ENCODE measurements at places on chromosomes 12 and 14.

DNA sequence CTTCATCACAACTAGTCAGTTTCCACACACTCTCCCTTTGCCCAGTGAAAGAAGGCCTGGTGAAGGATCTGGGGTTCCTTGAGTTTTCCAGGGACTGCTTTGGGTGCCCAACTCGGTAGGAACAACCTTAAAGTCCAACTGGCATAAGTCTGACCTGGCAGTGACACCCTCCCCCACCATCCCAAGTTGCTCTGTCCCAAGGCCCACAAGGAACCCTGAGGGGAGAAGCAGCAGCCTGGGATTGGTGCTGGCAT, 1.6 kb downstream of the KMT2D start:
- peak; percentile 18 for DNase-seq

DNA sequence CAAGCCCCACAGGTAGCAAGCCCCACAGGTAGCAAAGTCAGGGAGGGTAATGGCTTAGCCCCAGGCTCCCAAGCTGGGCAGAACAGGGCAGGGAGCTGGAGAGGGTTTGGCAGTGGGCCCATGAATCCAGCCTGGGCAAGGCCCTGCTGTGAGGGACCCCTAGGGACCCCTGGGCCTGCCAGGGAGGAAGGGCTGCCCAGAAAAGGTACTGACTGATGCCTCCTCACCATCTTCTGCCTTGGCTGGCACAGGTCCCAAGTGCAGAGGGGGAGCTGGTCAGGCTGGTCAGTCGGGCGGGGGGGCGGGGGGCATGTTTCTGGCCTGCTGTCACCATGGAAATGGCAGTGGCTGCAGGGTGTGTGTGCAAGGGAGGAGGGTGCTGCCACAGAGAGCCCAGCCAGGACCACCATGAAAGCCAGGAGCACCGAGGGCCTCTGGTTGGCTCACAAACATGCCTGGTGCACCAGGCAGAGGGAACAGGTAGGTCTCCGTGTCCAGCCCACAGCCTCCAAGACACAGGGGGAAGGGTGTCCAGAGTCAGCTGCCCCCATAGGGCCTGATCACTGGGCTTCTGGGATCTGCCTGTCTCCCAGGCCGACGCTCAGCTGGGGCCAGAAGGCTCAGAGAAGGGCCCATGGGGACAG, 1.5 kb upstream of the CRIP2 start:
- no peak for DNase-seq

DNA sequence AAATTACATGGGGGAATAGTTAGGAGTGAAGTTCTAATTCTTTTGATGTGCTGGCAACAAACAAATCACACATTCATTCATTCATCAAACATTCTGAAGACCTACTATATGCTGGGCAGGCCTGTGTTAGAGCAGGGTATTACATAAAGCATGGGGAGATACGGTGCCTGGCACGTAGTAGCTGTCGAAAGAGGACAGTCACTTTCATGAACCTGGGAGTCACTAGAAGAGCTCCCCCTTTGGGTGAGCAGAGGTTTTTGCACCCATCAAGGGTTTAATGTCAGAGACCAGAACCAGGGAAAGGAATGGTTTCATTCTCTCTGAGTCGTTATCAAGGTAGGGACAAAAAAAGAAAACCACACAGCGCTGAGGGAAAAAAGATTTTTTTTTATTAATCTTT, 10.0 kb downstream of the LHX5 start:
- DNase-seq, result peak; percentile 53

- DNase-seq, result no peak
Observed at GRCh38 chr14:21880918-21881317, 207.3 kb upstream of the OR4E1 start.

DNA sequence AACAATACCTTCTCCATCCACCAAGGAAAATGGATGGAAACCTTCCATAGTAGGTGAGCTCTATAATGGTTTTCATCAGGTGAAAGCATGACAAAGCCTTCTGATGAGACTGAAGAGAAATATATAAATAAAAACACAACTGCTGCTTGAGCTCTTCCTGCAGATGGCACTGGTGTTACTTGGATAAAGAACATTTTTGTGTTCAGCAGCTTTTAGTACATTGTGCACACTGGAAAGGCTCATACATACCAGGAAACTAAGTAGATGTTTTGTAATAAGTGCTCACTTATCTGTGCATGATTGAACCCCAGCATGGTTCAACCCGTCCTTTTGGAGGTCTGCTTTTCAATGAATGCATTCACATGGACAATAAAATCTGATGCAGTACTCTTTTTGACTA, 357.3 kb upstream of the MIS18BP1 start:
- DNase-seq, result no peak

DNA sequence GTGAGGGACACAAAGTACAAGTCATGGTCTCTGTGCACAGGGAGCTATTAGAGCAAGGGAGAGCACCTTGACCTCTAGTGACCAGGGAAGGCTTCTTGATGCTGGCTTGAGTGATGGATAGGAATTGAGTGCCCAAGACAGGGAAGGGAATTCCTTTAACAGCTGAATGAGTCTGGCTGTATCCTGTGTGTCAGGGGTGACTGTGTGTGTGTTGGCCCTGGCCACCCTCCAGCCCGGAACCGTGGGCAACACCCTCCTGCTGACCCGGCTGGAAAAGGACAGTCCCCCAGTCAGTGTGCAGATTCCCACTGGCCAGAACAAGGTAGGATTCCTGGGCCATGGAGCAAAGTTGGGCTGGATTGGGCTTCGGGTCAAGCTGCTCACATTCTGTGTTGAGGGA, 5.5 kb upstream of the PFDN5 start:
- no peak for DNase-seq

DNA sequence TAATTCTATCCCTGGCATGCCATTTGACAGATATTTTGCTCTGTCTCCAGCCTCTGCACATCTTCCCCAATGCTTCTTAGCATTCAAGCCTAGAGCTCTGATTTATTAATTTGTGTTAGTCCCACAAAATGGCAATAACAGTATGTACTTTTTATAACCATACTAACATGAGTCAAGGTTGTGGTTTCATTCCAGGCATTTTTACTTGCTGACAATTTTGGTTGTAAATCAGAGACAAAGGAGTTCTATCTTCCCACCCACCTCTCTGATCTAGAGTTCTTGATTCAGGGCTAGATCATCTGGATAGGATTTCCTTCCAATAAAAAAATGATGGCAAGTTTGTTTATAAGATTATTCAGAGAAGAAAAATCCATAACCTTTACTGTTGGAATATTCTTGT, 18.5 kb upstream of the CISTR start:
- DNase-seq, result no peak

- DNase-seq, result no peak
Observed at GRCh38 chr12:99282624-99283023, 364.9 kb upstream of the GARIN6 start.

- no peak for DNase-seq
Observed at GRCh38 chr14:87732562-87732961, 260.4 kb downstream of the GALC start.

DNA sequence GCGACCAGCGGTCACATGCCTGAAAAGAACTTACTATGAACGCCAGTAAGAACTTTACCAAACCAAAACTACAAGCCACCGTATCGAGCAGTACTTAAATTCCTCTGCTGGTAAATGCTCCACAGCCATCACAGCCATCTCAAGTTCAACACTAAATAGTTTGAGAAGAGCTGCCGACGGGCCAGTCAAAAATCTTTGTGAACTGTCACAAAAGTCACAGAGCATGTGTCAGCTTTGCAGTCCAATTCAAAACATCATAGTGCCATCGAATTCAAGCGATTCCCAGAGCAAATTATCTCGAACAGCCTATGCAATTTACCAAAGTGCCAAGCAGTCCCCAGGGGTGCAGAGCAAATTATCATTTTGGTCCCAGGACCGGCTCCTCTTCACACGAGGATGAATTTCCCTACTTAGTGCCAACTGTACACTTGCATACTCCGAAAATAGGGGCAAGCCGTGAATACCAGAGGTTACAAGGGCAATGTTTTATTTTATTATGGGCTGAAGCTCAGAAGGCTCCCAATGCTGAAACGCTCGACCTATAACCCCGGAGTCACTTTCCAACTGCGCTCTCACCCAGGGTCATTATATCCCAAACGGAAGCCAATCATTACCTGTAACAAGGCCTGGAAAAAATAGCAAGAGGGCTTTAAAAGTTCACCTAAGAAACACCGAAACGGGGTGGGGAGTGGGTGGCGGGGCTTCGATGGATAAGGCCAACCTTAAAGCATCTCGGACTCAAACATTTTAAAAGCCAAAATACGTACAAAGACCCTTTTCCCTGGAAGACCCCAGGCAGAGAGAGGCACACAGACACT, 1.1 kb downstream of the LRP6 start:
- peak; percentile 51 for DNase-seq

DNA sequence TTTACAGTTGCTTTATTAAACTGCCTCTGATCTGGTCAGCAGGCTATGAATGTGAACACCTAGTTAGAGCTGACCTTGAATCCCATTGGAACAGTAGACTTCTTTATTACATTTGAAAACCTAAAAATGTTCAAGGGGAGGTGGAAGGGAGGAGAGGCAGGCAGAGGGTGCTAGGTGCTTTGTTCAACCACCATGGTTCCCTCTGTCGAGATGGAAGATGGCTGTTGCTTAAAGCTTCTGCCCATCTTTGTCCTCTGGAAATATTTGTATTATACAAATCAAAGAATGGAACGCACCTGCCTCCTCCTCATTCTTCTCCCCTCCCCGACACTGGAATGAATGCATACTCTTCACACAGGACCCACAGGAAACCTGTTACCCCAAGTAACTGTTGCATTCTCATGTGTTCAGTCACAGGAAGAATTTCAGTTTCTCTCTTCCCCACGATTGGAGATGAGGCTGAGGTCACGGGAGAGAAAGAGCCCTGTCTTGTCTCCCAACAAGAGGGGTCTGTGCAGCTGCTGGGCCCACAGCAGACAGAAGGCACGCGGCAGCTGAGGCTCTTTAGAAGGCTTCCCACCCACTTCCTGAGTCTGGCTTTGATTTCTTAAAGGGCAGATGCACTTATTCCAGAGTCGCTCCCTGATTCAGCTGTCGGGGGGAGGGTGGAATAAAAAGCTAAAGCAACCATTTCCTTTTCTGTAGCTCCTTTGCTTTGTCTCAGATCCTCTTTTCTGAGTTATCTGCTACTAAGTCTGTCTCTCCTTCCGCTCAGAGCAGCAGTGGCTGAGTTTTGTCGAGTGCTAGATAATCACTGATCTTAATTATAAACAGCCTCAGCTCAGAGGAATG, 217.9 kb upstream of the BTG1 start:
- peak; percentile 21 for DNase-seq

- DNase-seq, result peak; percentile 85
Observed at GRCh38 chr14:77314043-77314442, 6.6 kb downstream of the POMT2 start.

DNA sequence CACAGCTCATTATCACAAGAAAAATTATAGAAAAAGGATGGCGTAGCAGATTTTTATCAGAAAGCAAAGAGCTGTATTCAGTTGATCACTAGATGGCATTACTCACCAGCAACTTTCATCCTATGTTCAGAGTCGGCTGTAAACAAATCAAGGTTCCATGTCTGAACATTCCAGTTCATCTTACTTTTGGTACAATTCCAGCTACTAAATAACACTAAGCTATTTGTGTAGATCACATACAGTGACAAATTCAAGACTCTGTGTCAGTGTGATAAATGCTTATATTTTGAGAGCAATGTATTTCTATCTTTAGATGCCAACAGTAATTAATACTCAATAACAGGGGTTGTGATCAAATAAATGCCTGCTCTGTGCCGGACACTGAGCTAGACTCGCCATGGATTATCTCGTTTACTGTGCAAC, 30.1 kb downstream of the NRDE2 start:
- DNase-seq, result no peak

- DNase-seq, result no peak
Observed at GRCh38 chr14:35503646-35504045, 30.3 kb upstream of the INSM2 start.

DNA sequence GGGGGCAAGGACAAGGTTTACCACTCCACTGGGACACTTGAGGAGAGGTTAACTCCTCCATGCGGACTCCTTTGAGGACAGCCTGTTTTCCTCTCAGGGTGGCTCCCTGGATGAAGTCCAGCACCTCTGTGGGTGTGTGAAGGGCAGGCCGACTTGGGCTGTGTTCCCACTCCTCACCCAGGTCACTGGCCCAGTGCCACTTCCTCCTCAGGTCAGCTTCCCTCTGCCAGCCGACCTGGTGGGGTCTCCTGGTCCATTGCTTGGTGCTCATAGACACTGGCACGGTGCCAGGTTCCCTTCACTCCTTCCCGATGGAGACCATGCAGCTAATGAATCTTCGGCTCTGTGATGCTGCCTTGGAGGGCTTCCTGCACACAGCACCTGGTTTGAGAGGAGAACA, 146.4 kb upstream of the RTL1 start:
- no peak for DNase-seq

DNA sequence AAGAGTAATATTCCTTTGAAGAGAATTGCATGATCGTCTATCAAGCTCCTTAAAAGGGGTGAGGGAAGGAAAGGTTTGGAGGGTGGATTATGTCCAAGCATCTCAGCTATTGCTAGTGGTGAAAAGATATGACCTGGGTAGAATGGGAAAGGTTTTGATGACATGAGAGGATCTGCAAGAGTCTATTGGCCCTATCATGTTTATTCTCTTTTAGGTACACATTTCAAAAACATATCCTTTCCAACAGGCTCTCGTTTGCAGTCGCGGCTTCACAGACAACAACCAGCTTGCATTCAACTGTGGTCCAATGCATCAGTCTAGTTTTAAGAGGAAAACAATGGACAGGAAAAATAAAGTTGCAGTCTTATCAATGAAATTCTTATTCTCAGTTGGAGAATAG, 17.1 kb downstream of the FOXG1 start:
- no peak for DNase-seq

DNA sequence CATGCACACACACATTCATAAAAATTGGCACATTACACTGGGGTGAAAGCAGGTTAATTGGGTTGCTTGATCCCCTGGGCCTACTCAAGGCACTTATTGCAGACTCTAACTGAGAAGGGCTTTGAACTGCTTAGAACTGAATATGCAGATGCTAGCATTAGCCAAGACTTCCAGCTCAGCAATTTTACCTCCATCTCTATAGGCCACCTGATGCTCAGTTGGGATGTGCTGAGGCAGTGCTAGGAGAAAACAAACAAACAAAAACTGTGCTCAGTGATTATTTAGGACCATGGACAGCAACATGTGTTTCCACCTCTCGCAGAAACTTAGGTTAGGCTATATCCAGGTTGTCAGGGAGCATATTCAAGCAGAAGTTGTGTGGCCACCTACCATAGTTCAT, 124.8 kb upstream of the WSCD2 start:
- peak; percentile 29 for DNase-seq

DNA sequence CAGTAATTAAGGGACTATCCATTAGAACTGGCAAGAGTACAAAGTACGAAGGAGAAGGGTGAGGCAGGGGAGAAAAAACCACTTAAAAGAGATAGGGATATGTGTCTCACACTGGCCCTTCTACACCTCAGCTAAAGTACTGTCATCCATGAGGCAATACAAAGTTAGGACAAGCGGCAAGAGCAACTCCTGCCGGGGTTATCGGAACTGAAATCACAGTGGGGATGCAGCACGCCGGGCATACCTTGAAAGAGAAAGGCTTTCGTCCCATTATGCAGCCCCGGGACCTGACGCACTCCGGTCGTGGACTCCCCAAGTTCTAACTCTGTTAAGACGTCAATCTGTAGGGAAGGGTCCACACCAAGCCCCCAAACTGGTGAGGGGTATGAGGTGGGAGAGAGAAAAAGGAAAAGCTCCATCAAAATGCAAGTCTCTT, 1.1 kb downstream of the NELL2 start:
- peak; percentile 17 for DNase-seq

GRCh38 chr14:73878436-73878835, 8.2 kb upstream of the ZNF410 start:
- DNase-seq, result no peak

Measured in ELF-1 (cell line).